ENCODE measurements at places on chromosomes 5 and 9.

DNA sequence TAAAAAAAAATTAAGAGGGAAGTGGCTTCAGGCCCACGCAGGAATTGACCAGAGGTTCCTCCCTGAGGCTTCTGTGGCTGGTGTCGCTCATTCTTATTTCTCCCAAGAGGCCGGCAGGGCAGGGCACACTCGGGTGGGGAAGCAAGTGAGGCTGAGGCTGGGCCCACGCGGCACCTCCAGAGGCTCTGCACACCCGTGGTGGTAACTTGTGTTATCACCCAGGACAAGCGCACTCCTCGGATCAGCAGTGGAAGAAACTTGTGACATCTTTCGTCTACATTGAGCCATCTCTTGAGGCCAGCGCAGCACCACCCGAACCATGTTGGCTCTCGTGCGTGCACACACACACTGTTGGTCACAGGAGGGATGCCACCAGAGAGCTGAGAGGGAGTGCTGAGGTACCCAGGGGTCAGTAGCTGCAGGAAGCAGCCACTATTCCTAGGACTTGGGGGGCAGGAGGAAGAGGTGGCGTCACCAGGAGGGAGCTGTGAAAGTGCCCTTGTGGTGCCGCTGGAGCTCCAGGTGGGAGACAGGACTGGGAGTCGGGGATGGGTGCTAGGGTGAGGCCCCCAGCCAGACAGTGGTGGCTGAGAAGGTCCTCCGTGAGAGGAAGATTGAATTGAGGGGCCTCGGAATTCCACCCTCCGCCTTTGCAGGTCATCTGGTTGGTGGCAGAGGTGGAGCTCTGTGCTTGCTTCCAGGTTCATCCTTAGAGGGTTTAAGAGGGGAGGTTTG is 6.4 kb downstream of the NDUFS6 start:
- no peak for DNase-seq

GRCh38 chr9:90870621-90871326 is 69.2 kb downstream of the SYK start:
- DNase-seq: peak; percentile 34

DNA sequence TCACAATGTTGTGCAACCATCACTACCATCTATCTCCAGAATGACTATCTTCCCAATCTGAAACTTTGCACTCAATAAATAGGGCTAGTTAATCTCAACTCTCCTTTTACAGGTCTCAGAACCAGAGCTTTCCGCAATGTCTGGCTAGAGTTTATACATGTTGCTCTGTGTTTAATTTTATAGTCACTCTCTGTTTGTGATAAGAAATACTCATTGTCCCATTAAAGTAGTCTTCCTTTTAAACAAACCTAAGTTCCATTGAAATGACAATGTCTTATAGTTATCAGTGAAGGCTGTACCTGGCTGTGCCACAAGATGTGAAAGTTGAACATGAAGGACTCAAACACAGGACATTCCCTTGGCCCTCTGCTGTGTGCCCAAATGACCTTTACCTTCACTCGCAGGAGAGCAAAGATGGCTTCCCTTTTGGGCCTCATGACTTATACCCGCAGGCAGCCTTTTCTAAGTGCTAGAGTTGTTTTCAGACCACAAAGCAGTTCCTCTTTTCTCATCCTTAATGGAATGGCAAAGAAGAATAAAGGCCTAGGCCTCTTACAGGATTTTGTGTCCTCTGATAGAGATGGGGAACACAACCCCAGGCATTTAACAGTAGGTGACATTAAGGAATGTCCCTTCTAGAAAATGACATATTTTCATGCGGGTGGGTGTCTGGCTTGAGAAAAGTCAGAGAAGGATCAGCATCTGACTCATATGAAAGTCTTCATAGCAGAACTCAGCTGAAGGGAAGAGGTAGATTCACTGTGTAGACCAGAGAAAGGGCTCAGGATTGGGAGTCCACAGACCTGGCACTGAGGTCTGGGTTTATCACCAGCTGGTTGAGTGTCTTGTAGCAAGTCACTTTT is 69.6 kb upstream of the ATP10B start:
- DNase-seq: no peak

DNA sequence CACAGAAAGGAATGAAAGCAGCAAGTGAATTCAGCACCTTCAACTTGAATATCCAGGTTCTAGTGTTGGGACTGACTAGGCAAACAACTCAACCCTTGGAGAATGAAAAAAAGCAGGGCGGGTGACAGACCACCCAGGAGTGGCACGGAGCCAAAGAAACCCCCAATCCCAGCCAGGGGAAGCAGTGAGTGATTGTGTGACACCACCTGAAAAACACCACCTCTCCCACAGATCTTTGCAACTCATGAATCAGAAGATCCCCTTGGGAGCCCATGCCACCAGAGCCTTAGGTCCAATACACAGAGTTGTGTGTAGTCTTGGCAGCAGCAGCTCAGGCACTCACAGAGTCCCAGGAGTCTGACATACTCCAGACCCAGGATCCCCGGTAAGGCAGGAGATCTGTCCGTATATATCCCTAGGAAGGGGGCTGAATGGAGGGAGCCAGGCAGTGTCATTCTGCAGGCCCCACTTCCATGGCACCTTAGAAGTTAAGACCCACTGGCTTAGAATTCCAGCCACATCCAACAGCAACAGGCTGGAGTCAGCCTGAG is 22.1 kb upstream of the ROR2 start:
- DNase-seq: no peak

- DNase-seq: no peak
These were observed 861 bp downstream of the NTRK2 start for GRCh38 chr9:84670138-84671041.

- DNase-seq: no peak
These were observed 40.5 kb downstream of the SMIM23 start for GRCh38 chr5:171826132-171826531.

DNA sequence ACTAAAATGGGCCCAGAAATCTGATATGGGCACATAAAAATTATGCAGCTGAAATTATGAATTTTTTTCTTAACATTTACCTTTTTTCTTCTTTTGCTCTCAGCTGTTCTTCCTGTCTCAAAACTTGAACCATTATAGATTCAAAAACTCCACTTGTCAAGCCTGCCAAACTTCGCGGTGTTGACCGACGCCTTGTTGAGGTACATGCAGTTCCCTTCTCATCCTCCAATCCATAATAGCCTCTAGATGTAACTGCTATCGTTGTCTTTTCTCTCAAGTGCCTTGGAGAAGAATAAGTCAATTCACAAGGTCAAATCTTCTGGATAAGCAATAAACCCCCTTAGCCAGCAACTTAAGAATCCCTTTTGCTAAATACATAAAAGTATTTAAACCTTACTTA is 27.2 kb downstream of the RANBP6 start:
- no peak for DNase-seq

DNA sequence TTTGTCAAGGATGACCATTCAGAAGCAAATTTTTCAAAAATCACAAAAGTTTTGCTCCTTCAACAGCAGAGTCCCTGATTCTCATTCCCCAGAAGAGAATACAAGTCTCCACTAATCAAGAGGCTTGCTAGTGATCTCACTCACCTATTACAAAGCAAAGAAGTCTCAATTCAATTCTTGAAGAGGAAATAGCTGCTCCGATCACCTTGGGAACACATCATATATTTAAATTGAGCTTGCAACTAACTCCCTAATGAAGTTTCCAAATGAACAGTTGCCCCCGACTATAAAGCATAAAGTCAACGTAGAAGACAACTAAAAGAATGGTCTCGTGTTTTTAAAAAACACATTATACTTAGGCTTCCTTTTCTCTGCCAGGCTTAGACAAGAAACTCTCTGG is 1.6 kb downstream of the LIFR start:
- DNase-seq: no peak

DNA sequence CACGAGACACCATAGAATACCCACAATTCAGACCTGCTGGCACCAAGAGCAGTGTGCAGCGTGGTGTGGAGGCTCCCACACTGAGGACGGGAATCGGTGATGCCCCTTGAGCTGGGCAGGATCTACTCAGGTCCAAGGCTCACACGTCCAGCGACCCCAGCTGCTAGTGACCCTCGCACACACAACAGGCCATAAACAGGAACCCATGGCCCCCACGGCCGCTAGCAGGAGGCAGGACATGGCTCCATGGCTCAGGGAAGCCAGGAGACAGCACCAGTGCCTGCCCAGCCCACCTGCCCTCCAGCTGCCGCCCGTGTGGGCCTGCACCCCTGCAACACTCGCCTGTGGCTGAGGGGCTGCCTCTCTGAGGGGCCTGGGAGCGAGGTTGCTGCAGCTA is 43.4 kb upstream of the SLC9A3 start:
- no peak for DNase-seq

- DNase-seq: no peak
These were observed 125.8 kb upstream of the SNX2 start for GRCh38 chr5:122649080-122649479.

- DNase-seq: peak; percentile 56
These were observed 77.3 kb downstream of the LRSAM1 start for GRCh38 chr9:127528422-127529251.

DNA sequence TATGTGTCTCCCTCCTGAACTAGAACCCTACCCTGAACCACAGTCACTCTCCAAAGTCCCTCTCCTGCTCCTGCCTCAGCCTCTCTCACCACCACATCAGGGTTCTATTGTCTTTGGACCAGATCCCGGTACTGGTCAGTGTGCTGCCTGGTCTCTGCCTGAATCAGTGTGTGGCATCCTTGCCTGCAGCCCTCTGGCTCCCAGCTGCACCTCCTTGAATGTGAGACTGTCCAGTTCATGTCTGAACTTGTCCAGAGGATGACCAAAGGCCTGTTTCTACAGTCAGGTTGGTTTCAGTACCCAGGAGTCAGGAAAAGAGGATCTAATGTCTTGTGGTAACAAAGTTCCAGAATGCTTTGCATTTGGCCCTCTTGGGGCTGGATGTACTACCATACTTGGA is 76.8 kb upstream of the RANBP3L start:
- no peak for DNase-seq

Measured in COR-L47 (cell line).